ENCODE measurements at places on chromosomes 3 and 15.

DNA sequence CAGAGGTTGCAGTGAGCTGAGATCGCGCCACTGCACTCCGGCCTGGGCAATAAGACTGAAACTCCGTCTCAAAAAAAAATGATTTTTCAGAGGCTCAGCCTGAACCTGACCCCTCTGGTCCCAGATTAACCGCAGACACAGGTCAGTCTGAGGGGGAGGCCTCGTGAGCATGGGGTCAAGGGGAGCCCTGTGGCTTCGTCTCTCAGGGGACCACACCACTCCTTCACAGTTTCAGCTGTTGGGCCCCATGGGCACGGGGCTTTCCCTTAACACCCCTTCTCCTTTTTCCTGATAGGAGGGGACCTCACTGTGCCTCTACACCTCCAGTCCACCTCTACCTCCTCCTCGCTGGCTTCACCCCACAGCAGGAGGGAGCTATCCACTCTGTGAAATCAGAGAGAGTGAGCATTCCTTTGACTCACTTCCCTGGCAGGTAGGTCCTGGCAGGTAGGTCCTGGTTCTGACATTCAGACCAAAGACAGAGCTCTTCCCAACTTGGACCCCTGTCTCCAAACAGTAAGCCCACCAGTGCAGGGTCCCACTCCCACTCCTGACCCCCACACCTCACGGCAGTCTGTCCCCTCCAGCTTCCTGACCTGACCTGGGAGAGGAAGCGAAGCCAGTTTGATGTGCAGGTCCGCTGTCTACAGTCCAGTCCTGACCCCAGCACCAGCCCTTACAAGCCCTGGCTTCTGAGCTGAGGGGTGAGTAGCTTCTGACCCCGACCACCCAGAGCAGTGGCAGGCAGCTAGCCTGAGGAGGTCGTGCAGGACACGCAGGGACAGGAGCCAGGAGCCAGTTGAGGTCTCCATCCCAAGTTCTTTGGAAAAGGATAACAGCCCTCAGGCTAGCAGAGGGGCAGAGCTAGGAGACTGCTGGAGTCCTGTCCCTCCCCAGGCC, 9.0 kb downstream of the RRP9 start:
- no peak for DNase-seq

DNA sequence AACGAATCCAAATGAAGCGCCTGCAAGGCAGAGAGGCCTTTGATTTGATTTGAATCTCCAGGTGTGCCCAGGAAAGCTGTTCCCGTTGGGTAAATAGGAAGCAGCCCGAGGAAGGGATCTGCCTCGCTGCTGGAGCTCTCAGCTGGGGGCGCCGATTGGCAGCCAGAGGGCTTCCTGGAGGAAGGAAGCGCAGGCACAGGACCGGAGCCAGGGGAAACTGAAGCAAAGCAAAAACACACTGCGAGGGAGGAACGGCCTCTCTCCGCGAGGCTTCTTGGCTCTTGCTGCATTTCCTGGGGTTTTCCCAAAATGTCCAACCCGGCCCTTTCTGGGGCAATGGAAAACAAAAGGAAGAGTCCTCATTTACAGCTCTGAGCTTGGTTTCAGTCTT, 80.3 kb downstream of the TMEM266 start:
- no peak for DNase-seq

DNA sequence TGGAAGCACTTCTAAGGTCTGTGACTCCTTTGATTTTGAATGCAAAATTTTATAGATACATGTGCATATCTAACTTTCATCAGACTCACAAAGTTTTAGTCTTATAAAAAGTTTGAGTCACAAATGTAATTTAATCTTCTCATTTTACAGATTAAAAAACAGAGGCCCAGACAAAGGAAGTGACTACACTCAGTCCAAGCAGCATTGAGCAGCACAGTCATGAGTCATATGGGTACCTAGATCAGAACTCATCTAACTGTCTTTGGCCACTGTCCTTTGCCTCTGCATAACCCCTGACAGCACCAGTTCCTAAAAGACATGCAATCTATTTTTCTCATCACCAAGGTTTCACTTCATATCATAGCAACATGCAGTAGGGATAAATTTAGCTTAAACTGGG, 210.7 kb upstream of the KCNH8 start:
- no peak for DNase-seq

DNA sequence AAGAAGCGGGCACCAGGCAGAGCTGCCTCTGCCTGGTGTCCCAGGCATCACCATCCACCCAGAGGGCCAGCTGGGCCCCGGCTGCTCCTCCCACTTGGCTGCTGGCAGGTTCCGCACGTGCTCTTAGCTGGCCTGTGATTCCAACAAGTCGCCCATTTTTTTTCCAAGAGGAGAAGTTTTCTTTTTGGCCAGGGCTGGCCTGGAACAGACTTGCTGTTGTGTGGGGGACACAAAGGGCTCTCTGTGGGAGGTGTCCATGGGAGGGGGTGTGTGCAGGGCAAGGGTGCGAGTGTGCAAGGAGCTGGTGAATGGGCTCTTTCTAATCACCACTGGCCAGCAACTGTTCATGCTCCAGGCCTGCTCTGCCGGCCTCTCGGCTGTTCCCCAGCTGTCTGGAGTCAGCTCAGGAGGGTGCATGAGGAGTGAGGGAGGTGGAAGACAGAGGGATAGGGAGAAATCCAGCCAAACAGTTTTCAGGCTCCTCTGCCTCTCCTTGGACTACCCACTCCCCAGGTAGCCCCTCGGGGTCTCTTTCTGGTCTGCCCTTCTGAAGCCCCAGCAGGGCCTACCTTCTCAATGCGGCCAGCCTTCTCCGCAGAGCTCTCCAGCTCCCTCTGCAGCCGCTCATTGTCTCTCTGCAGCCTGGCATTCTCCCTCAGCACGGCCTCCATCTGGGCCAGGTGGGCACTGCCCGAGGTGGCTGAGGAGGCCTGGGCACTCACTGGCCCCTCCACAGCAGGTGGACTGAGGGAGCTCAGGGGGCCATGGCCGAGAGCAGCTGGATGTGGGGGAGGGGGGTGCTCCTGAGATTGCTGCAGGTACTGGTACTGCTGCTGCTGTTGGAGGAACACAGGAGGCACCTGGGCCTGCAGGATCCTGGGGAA, 7.1 kb downstream of the AMOTL2 start:
- no peak for DNase-seq

DNA sequence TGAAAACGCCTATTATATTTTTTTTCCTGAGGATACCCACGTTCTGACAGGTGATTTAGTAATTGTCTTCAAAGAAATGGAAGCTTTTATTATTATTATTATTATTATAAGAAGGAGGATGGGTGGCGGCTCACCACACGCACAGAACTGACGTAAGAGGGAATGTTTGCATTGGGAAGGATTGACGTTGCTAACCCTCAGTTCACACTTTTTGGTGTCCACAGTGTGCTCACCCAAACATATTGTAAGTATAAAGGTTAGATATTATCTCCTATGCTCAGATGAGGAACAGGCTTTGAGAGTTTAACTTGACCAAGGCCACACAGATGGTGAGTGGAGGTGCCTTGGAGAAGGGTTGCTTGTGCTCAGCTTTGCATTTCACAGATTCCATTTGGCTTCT, 533.5 kb upstream of the TBL1XR1 start:
- no peak for DNase-seq

DNA sequence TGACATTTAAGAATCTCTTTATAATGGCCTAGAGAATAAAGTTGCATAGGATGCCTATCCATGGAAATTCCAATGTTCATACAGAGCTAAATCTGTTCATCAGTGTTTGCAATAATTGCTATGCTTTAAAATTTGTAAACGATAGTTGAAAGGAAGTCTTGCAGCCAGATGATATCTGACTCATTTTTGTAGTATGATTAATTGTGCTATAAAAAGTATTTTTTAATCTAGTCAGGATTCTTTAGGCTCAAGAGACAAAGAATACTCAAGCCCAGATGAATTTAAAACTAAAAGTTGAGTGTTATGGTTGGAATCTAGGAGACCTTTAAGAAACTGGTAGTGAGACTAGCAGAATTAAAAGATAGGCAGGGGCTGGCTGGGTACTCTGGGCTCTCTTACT, 50.5 kb downstream of the SUCNR1 start:
- no peak for DNase-seq

- DNase-seq = no peak
Observed at GRCh38 chr15:67849538-67849937, 9.7 kb upstream of the RNU6-1 start.

GRCh38 chr3:109021556-109021955, 67.9 kb upstream of the GUCA1C start:
- no peak for DNase-seq

- DNase-seq = no peak
Observed at GRCh38 chr3:170982733-170983132, 43.8 kb downstream of the SLC2A2 start.

DNA sequence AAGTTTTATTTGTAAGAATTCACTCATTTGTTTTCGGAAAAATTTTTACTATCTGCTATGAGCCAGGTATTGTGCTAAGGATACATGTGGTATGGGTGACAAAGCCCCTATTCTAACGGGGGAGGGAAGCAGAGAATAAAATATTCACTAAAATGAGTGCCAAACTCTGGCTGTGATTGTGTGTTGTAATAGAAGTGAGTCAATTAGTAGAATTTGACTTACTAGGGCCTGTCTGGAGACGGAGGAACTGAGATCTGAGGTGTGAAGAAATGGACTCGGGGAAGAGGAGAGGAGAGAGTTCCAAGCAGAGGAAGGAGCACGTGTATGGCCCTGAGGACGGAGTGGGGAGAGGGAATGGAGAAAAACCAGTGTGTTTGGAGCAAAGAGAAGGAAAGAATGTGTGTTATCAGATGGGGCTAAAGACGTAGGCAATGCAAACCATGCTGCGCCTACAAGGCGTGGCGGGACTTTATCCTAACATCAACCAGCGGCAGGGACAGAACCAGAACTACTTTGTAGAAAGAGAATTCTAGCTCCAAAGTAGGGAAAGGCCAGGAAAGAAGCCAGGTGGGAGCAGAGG, 89.1 kb downstream of the OSBPL10 start:
- no peak for DNase-seq

- DNase-seq = no peak
Observed at GRCh38 chr3:130558366-130558765, 41.4 kb downstream of the COL6A6 start.

DNA sequence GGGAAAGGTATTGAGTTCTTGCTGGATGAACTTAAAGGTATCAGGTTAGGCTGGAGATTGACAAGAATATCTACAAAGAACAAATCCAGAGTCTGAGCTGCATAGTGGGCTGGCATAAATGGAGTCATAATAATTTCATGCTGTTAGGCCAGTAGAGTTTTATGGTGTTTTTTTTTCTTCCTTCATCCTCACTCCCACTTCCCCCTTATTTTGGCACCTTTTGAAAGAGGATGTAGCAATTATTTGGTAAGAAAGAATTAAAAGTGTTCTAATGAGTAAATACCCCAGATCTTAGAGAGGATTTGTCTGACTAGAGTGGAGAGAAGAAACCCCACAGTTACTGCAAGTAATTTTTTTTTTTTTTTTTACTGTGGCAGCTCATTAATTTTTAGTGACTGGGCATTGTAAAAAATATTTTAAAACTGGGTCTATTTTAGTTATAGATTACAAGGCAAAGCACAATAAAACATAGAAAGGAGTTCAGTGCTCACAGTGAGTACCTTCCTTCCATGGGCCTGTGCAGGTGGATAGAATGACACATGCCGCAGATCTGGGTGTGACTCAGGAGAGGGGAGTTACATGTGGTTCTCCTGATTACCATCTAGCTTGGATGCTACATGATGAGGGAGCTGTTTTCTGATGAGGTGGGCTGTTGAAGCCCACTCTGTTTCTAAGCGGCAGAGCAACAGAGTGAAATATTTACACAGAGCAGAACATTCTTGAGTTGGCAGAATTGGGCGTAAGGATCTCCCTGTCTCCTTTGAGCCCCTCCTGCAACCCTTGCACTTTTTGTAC, 5.3 kb downstream of the EDEM1 start:
- DNase-seq = no peak

GRCh38 chr15:80211976-80212375, 40.0 kb downstream of the CTXND1 start:
- no peak for DNase-seq

DNA sequence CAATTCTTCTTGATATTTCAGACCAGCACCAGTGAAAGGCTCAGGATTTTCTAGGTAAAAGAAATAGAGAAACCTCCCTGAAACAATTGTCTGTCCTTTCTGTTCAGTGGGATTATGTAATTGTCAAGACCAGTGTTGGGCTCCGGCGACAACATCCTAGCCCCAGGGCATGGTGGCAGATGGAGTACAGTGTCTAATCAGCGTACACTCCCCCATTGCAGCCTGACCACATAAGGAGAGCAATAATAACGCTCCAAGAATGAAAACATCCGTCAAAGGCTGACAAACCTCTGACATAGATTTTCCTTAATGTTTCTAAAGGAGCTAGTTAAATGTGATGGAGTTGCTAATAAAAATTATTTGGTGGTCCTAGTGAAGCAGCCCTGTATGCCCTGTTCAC, 144.6 kb downstream of the EBLN2 start:
- DNase-seq = no peak

- DNase-seq = no peak
Observed at GRCh38 chr15:47822048-47822447, 104.7 kb downstream of the SEMA6D start.

DNA sequence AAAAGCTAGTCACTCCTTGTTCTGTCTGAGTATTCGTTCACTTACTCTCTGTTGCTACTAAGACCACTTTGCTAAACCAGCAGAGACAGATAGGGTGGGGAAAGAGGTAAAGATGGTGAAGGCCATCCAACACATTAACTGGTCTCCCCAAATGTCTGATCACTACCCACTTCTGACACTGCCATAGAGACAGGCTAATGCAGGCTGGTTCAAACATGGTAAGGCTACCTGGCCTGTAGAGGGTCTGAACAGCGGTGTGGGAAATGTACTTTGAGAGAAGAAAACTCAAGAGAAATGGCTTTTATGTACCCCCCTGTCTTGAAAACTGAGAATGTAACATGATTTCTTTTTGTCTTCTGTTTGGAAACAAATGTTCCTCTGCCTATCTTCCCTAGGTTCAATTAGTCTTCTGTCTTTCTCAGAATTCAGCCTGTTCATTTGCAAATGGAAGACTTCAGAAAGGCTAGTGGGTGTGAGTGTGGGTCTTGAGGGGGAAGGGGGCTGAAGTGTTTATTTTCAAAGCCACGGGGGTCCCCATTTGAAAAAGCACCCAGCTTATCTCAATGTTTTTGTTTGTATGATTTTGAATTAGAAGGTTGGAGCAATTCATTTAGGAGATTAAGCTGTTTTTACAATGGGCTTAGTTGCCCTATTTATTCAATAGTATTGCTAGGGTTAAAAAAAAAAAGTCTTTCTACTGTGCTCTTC, 15.8 kb downstream of the ALDH1A2 start:
- no peak for DNase-seq

GRCh38 chr3:13715961-13716360, 163.9 kb downstream of the WNT7A start:
- no peak for DNase-seq

DNA sequence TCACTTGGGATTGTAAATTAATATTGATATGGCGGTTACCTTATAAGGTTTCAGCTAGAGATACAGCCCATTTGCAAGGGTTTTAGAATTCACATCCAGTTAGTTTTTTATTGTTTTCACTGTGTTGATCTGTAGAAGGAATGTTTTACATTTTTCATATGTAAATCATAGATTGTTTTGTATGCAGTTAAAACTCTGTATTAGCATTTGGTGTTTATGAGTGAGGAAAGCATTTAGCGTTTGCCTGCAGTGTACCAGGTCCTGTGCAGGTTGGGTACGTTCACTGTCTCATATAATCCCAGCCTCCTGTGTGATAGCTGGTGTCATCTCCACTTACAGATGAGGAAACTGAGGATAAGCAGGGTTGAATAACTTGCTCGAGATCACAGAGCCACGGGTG, 23.8 kb downstream of the MAP6D1 start:
- DNase-seq = no peak

All from stimulated activated CD4-positive, alpha-beta T cell treated with anti-CD3 and anti-CD28 coated beads, TNF-alpha, amount 100 ng/mL, for 48 hours (primary cell).